Stimulated activated CD8-positive, alpha-beta memory T cell treated with anti-CD3 and anti-CD28 coated beads, Interleukin-4, amount 100 ng/mL, for 48 hours (primary cell): ENCODE measurements at places on chromosomes 2 and 18.

GRCh38 chr18:8623549-8624106 is 14.4 kb downstream of the RAB12 start:
- no peak for DNase-seq

DNA sequence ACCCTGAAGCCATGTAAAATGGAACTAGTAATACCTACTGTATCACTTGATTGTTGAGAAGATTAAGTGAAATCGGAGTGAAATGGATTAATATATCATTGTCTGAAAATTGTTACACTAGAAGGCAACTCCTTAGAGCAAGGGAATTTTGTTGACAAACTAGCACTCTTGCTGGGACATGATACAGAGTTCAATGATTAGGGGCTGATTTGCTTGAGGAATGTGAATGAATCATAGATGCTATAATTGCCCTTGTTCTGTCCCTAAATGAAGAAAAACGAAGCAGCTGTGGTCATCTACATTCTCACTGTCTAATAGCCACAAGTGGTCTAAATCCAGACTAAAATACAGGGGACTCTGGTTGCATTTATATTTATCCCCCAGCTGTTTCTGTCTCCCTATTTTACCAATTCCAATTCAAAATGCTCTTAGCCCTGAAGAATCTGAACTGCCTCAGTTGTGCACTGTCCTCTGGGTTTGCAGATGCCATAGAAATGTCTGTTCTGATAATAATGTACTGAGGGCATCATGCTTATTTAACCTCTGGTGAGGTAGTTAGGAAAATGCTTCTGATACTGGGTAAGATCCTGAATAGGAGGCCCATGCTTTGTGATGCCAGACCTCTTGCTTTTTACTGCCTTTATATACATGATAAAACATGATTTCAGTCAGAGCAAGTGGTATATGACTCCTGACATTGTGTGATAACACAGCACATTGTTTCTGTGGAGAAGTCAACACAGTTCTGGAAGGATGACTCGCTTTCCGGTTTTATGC is 382.1 kb downstream of the NRXN1 start:
- no peak for DNase-seq

GRCh38 chr18:29588446-29589100 is 1411.6 kb upstream of the CDH2 start:
- DNase-seq = no peak

- DNase-seq = no peak
These were observed 26.7 kb downstream of the CNNM4 start for GRCh38 chr2:96787411-96787810.

- DNase-seq = peak; percentile 17
These were observed 365.5 kb upstream of the ID2 start for GRCh38 chr2:8316356-8316755.

- DNase-seq = no peak
These were observed 298.4 kb downstream of the LPIN1 start for GRCh38 chr2:12044857-12045256.

GRCh38 chr2:119756837-119757236 is 2.9 kb upstream of the PTPN4 start:
- peak; percentile 58 for DNase-seq

DNA sequence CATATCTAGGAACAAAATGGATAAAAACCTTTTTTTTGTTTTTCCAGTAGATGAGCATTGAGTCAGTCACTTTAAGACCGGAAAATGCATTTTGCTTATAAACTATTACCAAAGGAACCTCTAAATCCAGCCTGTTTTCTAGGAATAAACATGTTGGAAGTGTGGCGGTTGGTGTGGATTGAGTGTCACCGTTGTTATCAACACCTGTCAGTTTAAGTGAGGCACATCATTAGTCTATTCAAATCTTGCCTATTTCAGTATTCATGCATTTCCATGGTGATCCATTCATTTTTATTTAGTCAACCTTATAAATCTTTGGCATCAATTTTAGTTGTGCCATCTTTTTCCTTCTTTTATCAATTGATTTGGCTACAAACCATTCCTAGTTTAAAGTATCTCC is 3.3 kb downstream of the KLHL29 start:
- DNase-seq = no peak

DNA sequence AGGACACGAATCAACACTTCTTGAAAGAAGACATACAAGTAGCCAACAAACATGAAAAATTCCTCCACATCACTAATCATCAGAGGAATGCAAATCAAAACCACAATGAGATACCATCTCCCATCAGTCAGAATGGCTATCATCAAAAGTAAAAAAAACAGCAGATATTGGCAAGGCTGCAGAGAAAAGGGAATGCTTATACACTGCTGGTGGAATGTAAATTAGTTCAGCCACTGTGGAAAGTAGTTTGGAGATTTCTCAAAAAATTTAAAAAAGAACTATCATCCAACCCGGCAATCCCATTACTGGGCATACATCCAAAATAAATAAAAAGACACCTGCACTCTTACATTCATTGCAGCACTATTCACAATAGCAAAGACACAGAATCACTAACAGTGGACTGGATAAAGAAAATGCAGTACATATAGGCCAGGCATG is 78.7 kb downstream of the GRB14 start:
- no peak for DNase-seq

DNA sequence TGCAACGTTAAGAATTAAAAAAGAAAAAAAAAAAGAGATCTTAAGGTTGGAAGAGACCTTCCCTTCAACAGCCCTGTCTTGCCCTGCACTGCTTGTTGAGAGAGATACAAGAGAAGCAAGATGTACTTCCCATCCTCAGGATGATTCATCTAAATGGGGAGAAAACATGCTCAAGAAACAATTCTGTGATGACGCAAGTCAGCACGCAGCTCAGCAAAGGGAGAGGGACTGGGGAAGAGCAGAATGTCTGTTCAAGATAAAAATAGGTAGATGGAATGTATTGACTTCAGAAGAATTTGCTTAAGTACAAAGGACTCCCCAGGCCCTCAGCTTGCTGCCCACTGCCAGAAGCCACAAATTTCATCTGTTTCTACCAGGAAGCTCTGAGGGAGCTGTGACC is 198.2 kb upstream of the SPRED2 start:
- no peak for DNase-seq

- peak; percentile 7 for DNase-seq
These were observed 287.4 kb upstream of the HDAC4 start for GRCh38 chr2:239688122-239688681.

- no peak for DNase-seq
These were observed 3.4 kb upstream of the IER3IP1 start for GRCh38 chr18:47179520-47179919.

- DNase-seq = no peak
These were observed 780 bp upstream of the ITGAV start for GRCh38 chr2:186588940-186589611.

DNA sequence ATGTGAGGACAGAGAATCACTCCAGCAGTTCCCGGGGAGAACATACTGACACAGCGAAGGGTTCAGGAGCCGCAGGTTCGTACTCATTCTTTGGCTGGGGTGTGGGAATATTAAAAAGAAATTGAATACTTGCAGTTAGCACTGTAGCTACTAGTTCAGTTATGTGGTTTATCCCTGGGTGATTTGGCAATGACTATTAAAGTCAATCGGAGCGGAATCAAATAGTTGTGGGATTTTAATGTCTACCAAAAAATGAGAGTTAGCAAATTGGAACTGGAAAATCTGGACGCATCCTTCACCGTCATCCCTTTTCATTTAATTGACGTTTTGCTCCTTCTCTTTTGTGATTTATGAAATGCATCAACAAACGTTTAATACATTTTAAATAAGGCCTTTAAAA is 50.8 kb downstream of the GBX2 start:
- no peak for DNase-seq

DNA sequence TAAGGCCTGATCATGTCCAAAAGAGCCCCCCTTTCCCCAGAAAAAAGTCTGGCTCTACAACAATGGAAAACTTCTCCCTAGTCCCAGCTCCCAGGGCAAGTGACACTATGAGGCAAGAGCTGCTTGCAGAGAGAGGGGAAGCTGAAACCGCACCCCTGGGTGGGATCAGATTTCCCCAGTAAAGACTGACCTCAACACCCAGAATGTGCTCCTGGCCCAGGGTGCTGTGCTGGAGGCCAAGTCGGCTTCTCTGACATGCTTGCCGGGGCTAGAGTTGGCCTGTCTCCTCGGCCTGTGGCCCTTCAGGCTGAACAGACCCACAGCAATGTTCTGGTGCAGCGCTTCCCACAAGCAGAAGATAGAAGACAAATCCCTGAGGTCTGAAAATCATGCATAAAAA is 18.4 kb upstream of the ST8SIA3 start:
- no peak for DNase-seq

- no peak for DNase-seq
These were observed 42.9 kb downstream of the ADI1 start for GRCh38 chr2:3476321-3476984.

DNA sequence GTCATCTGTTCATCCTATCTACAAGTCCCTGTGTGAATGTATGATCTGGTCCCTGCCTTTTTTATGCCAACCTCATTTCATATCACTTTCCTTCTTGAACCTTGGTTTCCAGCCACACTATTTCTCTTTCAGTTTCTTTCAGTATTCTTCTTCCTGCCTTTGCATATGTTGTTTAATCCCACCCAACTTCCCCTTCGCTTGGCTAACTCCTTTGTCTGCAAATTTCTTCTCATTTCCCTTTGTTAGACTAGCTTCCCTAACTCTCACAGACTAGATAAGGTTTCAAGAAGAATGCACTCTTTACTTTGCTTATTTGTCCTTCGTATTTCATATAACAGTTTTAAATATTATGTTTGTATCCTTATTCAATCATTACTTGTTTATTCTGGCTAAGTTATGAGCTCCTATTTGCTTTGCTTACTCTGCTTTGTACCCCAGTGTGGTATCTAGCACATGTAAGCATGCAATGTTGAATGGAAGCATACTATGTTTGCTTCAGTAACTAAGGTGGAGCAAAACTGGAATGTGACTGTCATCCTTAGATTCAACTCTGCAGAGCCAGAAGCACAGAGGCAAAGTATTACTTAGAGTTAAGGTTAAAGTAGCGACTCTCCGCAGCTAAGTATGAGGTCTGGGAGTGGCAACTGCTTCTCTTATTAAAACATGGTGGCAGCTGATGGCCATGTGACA is 681.3 kb downstream of the CPS1 start:
- no peak for DNase-seq

GRCh38 chr2:3344897-3345296 is 32.7 kb downstream of the EIPR1 start:
- no peak for DNase-seq

GRCh38 chr2:39730276-39730675 is 48.8 kb downstream of the THUMPD2 start:
- no peak for DNase-seq

DNA sequence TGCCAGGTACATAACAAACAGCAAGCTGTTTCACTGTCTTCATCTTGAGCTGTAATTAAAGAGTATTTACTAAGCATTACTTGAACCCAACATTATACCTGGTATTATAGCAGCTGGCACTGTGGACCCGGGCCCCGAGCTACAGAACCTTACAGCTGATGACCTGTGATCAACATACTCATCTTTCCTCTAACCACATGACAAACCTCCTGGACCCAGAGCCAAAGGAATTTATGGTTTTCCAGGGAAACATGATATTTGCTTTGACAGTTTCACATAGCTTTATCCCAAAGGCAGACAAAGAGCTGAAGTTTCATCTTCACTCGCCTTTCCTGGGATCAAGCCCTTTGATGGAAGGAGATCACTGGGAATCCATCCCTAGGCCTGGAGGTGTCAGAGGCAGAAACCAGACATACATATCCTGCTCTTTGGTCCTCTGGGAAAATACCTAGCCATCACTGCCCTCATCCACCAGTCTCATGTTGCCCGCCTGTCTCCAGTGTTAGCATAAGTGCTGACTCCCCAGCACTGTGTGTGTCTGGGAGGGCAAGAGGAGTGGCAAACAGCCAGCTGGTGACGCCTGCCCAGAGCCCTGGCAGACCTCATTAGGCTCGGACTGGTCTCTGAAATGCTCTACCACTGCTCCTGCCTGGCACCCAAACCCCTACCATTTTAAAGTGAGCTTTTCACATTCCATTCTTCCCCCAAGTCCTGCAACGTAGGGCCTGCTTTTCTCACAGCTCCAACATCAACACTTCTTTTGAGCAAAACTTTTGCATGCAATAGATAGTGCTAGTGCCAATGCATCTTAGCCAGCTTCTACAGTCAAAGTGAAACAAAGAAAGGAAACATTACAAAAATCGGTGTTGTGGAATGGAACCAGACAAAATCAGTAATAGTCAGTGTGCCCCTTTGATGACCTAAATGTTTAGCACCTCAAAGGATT is 138.8 kb upstream of the CTAGE1 start:
- DNase-seq = no peak
